ENCODE measurements at places on chromosomes 13 and 19. TPM values are rescaled to one million over a fixed set of nuclear protein-coding genes. Genes with fewer than 3 reads are reported as not detected.

The PGLYRP2 gene
- total RNA-seq: not detected

The OR7C1 gene
- not detected for total RNA-seq

The DACH1 gene
- total RNA-seq: 3.6 TPM

The ONECUT3 gene
- total RNA-seq: not detected

The TEX26 gene
- 2.3 TPM for total RNA-seq

The ZBTB32 gene
- total RNA-seq: not detected

The CEACAM1 gene
- total RNA-seq: not detected

The C1QTNF9B gene
- total RNA-seq: not detected
